ENCODE measurements at places on chromosomes 12 and 14.

GRCh38 chr12:110762891-110763290, 20.2 kb upstream of the PPP1CC start:
- DNase-seq: no peak

DNA sequence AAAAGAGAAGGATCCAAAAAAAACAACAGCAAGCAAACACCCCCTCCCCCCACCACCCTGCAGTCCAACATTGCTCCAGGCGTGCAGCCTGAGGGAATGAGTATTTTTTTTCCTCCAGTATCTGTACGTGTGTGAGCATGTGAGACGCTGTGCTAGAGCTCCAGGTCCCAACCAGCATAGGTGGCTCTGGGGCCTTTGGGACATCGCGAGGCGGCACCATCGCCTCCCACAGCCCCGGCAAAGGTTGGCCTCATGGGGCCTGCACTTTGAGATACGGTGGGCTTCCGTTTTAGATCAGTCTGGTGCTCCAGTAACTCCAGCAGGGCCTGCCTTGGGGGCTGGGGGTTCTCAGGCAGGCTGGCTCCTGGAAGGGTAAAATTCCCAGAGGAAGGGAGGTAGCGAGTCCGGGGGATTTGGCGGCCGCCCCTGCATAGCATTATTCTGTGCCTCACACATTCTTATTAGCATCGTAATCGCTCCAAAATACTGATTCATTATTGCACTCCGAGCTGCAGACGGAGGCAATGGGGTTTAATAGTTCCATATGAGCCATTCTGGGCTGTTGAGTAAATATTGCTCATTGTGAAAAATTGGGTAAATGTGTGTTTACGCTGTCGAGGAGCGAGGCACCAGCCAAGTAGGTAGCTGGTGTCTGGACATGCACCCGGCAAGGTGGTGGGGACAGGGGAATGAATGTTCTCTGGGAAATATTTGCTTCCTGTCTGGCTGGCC, 143.1 kb upstream of the MYL2 start:
- no peak for DNase-seq

DNA sequence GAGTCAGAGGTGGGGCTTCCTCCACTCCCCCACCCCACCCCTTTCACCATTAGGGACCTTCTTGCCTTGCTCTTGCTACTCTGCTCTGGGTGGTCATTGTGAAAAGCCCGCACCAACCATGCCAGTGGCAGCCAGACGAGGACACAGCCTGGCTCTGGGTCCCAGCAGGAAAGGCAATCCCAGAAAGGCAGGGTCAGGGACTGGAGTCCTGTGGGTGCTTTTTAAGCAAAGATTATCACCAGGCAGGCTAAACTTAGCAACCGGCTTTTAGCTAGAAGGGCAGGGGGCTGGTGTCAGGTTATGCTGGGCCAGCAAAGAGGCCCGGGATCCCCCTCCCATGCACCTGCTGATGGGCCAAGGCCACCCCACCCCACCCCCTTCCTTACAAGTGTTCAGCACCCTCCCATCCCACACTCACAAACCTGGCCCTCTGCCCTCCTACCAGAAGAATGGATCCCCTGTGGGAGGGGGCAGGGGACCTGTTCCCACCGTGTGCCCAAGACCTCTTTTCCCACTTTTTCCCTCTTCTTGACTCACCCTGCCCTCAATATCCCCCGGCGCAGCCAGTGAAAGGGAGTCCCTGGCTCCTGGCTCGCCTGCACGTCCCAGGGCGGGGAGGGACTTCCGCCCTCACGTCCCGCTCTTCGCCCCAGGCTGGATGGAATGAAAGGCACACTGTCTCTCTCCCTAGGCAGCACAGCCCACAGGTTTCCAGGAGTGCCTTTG, 1.2 kb upstream of the GAPDH start:
- DNase-seq: no peak

DNA sequence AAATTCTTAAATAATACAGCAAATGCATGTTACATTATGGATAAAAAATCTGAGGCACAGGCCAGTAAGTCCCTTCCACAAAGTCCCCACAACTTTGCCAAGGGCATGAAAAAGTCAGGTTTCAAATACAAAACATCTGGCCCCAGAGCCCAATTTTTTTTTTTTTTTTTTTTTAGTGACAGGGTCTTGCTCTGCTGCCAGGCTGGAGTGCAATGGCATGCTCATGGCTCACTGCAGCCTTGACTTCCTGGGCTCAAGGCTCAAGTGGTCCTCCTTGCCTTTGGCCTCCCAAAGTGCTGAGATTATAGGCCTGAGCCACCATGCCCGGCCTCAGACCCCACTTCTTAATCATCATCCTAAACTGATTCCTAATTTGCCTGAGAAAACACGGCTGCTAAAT, 3.1 kb upstream of the TTC8 start:
- DNase-seq: no peak

DNA sequence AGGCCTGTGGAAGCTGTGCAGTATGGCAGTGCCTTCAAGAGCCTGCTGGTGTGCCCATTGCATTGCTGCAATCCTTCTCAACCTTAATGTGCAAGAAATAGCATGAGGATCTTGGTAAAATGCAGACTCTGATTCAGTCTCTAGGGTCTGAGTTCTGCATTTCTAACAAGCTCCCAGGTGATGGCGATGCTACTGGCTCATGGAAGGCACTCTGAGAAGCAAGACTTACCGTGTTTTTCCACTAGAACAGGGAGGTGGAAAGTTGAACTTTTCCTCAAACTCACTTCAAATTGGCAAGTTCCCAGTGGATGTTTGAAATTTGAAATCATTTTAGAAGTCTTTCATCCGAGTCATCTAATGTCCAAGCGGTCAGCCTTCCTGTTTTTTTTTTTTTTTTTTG, 55.5 kb downstream of the MYRFL start:
- no peak for DNase-seq

DNA sequence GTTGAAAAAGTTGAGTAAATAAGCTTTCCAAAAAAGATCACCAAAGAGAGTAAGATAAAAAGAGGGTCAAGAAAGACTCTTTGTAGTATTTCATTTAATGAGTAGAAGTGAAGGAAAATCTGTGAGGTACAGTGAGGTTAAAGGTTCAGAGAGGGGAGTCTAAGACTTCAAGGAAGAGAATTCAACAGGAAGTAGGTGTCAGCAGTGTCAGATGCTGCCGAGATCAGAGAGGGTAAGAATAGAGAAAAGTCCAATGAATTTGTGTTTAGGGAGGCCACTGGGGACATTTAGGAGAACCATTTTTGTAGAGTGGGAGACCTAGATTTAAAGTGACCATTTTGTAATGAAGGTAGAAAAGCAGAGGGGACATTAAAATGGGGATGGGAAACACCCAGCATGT, 71.6 kb upstream of the KRAS start:
- DNase-seq: no peak

- DNase-seq: no peak
Measured at GRCh38 chr12:100414739-100415138, 57.9 kb downstream of the SLC17A8 start.

GRCh38 chr12:117903110-117903840, 65.5 kb downstream of the KSR2 start:
- DNase-seq: no peak

GRCh38 chr12:124040291-124040690, 67.3 kb downstream of the ZNF664 start:
- no peak for DNase-seq

DNA sequence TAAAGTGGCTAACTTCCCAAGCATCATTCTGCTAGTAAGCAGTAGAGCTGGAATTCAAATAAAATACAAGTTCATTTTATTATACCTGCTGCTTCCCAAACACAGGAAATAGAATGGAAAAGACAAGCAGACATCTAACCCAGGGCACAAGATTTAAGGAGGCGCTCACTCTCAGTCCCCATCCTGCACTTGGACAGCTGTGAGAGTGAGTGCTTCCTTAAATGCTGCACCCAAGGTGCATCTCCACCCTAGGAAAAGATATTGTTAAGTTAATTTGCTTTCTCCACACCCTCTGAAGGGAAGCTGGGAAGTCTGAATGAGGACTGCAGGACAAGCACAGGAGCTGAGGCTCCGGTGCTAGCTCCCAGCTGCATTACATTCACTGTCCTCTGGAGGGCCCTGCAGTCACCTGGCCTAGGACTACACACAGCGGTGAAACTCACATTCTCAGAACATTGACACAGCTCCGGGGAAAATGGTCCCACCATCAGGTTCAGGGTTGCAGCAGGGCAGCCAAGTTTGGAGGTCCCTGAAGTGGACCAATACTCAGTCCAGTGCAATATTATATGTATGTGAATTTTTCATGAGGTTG, 14.2 kb downstream of the HEBP1 start:
- DNase-seq: no peak

DNA sequence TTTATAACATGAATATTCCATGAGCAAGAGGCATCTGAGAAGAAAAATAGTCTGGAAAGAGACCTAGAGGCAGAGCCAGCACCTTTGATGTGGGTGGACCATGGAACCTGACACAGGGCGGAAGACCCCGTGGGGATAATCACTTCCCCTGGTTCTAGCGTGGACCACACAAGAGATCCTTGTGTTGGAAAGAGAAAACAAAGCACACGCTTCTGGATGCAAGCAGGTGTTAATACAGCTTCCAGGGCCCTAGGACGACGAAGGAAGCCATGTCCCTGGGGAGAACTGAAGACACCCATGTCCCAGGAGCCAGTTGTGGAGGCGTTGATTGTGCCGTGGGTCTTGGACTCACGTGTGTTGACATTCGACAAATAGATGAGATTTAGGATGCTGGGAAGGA, 102.9 kb downstream of the ADGRD1 start:
- DNase-seq: no peak

- no peak for DNase-seq
Measured at GRCh38 chr12:26317942-26318575, 122.7 kb downstream of the SSPN start.

- no peak for DNase-seq
Measured at GRCh38 chr12:93746572-93747168, 69.5 kb downstream of the CRADD start.

DNA sequence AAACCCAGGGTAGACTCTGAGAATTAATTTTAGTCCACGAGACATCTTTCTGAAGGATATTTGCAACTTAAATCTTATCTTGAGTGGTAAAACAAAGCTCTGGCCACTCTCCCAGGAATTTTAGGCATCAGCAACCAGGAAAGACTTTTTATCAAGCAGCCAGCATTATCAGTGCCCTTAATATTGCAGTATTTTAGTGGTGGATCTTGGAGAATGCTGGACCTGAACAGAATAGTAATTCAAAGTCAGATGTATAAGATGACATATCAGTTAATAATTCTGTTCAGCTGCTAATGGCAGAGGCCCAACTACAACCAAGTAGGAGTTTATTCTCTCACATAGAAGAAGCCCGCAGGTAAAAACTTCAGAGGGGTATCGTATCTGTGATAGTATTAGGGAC, 59.0 kb upstream of the CRY1 start:
- no peak for DNase-seq

DNA sequence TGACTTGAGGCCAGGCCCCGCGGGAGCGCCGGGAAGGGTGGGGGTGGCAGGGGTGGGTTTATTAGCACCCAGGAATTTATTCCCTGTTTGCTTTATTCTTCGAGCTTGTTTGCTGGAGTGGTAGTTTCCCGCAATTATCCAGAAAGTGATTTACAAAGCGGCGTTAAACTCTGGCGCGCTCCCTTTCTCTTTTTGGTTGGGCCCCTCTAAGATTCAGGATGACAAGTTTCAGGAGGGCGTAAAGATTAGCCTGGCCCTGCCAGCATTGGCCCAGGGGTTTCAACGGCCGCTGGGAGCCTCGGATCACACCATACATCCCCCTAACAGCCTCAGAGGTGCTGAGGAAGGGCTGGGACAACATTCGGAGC, 444 bp upstream of the NKX2-8 start:
- no peak for DNase-seq

- no peak for DNase-seq
Measured at GRCh38 chr12:109673884-109674283, 39.7 kb upstream of the FAM222A start.

GRCh38 chr12:55745361-55746173, 2.6 kb downstream of the GDF11 start:
- DNase-seq: no peak

DNA sequence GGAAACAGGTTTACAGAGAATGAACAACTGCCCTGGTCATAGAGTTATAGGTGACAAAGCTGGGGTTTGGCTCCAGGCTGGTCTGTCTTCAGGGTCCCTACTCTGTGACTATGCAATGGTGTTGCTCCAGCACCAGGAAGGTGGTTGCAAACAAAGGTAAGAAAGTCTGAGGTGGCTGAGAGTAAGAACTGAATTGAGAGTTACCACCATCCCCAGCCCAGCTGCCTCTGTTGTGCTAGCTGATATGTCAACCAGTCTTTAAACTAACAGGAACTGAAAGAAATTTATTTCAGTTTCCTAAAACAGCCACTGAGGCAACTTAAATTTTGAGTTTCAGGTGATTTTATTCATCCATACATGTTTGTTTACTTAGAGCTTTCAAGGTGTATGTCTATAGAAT, 111.0 kb upstream of the LRIG3 start:
- DNase-seq: no peak

DNA sequence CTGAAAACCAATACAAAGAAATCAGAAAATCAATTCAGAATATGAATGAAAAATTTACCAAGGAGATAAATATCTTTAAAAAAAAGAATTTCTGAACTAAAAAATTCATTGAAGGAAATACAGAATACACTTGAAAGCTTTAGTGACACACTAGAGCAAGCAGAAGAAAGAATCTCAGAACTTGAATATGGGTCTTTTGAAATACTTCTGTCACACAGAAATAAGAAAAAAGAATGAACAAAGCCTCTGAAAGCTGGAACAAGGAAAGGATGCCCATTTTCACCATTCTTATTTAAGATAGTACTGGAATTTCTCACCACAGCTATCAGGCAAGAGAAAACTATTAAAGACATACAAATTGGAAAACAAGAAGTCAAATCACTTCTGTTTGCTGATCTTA, 103.1 kb upstream of the NEDD1 start:
- DNase-seq: no peak

GRCh38 chr14:103296007-103296406, 38.0 kb upstream of the EIF5 start:
- no peak for DNase-seq

- DNase-seq: no peak
Measured at GRCh38 chr12:71007781-71008404, 87.4 kb upstream of the PTPRR start.

DNA sequence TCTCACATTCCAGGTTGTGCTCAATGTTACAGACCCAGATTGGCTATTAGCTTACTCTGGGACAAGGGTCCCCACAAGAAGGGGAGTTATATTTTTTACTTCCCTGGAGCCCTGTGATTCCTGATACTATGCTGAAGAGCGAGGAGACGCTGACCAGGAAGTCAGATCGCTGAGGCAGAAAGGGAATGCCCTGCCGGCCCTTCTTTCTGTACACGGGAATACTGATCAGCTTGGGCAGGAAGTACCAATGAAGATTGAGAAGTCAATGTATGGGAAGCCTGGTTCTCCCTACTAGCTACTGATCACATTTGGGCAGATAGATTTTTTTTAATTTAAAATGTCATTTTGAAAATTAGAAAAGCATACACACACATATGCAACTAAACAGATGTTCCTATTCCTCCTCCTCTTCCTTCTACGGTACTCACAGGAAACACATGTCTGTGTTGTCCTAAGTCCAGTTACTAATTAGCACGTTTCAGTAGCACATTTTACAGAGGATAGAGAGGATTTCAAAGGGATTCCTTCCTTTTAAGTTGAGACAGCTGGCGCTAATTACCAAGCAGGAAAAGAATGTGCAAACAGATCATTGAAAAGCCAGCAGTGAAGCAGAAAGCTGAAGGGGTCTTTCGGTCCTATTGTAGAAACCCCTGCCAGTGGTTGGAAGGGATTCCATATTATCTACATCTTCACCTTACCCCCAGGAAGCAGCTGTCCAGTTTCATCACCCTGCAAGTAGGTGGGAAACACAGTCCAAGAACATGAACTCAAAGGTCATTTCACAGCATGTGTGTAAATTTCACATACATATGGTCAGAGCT, 292.4 kb downstream of the DUSP6 start:
- no peak for DNase-seq

All from stimulated activated CD4-positive, alpha-beta T cell treated with anti-CD3 and anti-CD28 coated beads, TNF-alpha, amount 100 ng/mL, for 24 hours (primary cell).